ENCODE measurements at places on chromosomes 7 and 10.

DNA sequence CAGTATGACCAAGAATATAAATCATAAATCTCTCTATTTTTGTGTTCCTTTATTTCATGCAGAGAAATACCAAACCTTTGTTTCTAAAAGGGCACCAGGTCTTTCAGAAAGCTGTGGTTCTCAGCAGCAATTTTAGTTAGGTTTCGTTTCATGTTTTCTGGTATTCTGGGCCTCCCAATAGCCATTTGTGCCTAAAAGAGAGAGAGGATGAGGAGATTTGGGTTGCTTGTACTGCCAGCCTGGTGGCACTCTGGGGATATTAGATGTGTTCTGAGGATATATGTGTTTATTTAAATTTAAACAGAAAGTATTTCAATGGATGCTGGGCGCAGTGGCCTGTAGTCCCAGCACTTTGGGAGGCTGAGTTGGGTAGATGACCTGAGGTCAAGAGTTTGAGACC is 471.7 kb downstream of the AUTS2 start:
- no peak for DNase-seq

- no peak for DNase-seq
Measured at GRCh38 chr7:303884-304573, 14.1 kb downstream of the FOXL3 start.

- DNase-seq: no peak
Measured at GRCh38 chr7:55348502-55348901, 16.6 kb upstream of the LANCL2 start.

DNA sequence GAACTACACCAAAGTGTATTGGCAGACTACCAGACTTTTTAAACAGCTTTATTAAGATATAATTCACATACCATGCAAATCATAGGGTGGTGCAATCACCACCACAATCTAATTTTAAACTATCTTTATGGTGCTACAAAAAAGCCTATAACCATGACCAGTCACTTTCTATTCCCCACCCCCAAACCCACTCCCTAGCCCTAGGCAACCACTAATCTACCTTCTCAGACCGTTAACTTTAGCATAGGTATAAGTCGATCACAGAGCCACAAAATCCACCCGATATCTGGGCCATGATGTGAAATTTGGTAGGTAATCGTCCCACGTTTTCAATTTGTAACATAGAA is 536 bp upstream of the POM121 start:
- DNase-seq: no peak

DNA sequence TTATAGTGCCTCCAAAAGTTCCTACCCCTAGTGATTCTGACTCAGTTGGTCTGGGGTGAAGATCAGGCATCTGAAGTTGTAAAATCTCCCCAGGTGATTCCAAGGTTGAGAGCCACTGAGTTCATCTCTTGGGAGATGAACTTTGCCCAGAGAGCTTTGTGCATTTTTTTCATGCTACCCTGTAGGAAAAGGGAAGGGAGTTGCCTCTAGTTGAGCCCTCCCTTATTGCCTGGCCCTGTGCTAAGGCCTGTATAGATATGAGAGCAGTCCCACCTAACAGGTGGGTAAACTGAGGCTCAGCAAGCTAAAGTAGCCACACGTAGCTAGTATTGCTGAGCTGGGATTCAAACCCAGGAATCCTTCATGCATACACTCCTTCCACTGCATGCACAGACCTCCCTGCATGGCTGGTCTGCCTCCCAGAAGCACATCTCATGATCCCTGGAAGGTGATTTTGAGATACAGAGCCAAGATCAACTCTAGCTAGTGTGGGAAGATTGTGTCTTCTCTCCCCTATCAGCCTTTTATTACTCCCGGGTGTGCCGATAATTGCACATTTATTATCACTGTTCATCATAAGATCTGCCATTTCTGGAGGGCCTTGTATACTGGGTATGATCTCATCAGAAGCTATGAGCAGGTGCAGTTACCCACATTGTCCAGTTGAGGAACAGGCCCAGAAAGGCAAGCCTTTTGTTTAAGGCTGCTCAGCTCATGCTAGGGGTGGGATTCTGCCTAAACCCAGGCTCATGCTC is 47.0 kb downstream of the TBATA start:
- no peak for DNase-seq

DNA sequence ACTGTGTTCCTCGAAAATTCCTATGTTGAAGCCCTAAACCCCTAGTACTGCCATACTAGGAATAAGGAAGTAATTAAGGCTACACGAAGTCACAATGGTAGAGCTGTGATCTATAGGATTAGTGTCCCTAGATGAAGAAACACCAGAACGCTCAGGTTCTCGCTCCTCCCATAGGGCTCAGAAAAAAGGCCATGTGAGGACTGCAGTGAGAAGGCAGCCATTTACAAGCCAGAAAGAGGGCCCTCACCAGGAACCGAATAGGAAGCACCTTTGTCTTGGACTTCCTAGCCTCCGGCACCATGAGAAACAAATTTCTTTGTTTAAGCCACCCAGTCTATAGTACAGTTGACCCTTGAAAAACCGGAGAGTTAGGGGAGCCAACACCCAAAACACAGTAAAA is 46.2 kb downstream of the CACUL1 start:
- DNase-seq: no peak
